GOT3 (cell line): ENCODE measurements at places on chromosomes 3 and 15.

DNA sequence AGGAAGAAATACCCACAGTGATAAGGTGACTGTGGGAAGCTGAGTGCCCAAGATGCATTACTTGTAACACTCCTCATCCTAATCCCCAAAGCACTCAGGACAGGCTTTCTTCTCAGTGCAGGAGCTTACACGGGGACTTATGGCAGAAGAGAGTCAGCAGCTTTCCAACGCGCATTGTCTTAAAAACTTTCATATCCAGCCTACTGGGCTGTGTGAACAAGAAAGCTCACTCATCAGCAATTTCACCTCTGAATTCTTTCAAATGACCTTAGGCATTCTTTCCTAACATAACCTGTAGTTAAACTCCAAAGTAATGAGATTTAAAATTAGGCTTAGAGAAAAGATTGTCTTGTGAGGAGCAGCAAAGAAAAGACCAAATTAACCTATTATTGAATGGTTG is 132.3 kb downstream of the KCNAB1 start:
- DNase-seq: no peak

DNA sequence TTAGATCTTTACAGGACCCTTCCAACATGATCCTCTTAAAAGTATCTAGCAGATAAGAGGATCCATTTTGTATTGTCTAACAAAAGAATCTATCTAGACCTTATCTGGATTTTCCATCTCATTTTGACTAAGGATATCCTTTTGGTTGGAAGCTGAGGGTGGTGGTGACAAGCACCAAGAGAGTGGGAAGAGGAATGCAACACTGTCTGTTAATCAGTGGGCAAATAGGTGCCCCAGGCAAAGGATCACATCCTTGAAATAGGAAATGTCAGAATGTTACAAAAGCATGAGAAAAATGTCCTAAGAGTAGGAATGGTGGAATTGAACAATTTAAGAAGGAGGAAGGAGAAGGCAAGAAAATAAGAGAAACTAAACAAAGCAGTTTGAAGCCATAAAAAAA is 420.7 kb upstream of the CNTN3 start:
- no peak for DNase-seq

DNA sequence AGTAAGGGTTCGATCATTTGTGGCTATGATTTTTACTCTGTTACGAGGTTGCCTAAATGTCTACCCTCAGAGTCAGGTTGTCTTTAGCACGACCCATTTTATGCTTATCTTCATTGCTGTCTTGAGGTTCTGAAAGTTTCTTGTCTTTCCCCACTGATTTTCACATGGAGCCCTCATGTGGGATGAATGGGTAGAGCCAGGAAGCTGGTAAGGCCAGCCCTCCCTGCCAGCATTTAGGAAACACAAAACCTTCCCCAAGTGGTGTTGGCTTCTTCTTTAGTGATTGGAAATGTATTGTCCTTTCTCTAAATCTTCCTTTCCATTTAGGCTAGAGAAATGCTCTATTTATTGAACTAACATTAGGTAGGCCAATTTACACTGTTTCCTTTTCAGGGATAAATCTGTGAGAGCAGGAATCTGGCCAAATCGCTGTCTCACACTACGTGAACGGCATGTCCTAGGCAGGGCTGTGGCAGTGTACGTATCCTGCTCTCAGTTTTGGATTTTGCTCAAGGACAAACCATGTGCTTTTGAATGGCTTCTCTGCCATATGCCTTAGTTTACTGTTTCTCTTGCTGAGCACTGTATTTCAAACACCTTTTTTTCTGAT is 43.7 kb downstream of the MYZAP start:
- no peak for DNase-seq

GRCh38 chr15:85899927-85900326 is 105.2 kb upstream of the KLHL25 start:
- DNase-seq: no peak

GRCh38 chr3:31947671-31948091 is 33.4 kb downstream of the OSBPL10 start:
- DNase-seq: no peak
